Dermis microvascular lymphatic vessel endothelial cell (primary cell): ENCODE measurements at places on chromosomes 12 and 14. TPM values are rescaled to one million over a fixed set of nuclear protein-coding genes. Genes with fewer than 3 reads are reported as not detected.

The OVCH1 gene
- under 0.01 TPM in 1 of 2 replicates, not detected in the other for total RNA-seq

The LHX5 gene
- total RNA-seq, result not detected in 2 replicates

The PTHLH gene
- under 0.01 TPM in 1 of 2 replicates, not detected in the other for total RNA-seq

The DIO3 gene
- not detected in 2 replicates for total RNA-seq

The PLA2G1B gene
- not detected in 2 replicates for total RNA-seq

The TMEM30B gene
- total RNA-seq, result 0.13 and 0.38 TPM in 2 replicates

The KCNH5 gene
- not detected in 2 replicates for total RNA-seq

The FSCB gene
- total RNA-seq, result not detected in 2 replicates

The GSG1 gene
- total RNA-seq, result not detected in 2 replicates

The LRRC74A gene
- not detected in 2 replicates for total RNA-seq

The FAM186B gene
- total RNA-seq, result 0.13 TPM in 2 replicates

The IPO4 gene
- 32.0 and 32.7 TPM in 2 replicates for total RNA-seq

The FNTB gene
- 6.8 and 10.1 TPM in 2 replicates for total RNA-seq

The E2F7 gene
- total RNA-seq, result 4.9 and 7.6 TPM in 2 replicates

The KRT79 gene
- total RNA-seq, result not detected in 2 replicates

The GNPNAT1 gene
- 24.1 and 29.0 TPM in 2 replicates for total RNA-seq

The GPRC5D gene
- total RNA-seq, result not detected in 2 replicates

The NRXN3 gene
- total RNA-seq, result under 0.01 TPM in 2 replicates

The GYS2 gene
- total RNA-seq, result not detected in 2 replicates

The CLEC4D gene
- total RNA-seq, result not detected in 2 replicates

The AMDHD1 gene
- under 0.01 TPM in 2 replicates for total RNA-seq

The INSM2 gene
- not detected in 2 replicates for total RNA-seq

The KRT71 gene
- not detected in 2 replicates for total RNA-seq

The LUM gene
- total RNA-seq, result not detected in 2 replicates

The TMEM63C gene
- total RNA-seq, result 0.13 and 0.77 TPM in 2 replicates

The ZCRB1 gene
- total RNA-seq, result 26.1 and 30.1 TPM in 2 replicates

The SERPINA10 gene
- total RNA-seq, result not detected in 2 replicates

The LRRK2 gene
- 0.13 and 0.26 TPM in 2 replicates for total RNA-seq

The KRT85 gene
- not detected in 2 replicates for total RNA-seq

The PTCSC3 gene
- total RNA-seq, result not detected in 2 replicates

The NEUROD4 gene
- total RNA-seq, result not detected in 2 replicates
